Right kidney (tissue), 9 donors: ENCODE measurements at places on chromosomes 7 and 10.

- peak; percentile 47 for DNase-seq
Measured at GRCh38 chr10:110530131-110530831, 32.6 kb downstream of the DUSP5 start.

GRCh38 chr10:103474077-103474476, 5.0 kb downstream of the CALHM3 start:
- DNase-seq: no peak

- peak; percentile 64 for DNase-seq
Measured at GRCh38 chr7:98399890-98400541, 874 bp downstream of the BAIAP2L1 start.

- DNase-seq: no peak
Measured at GRCh38 chr7:140670343-140670935, 2.3 kb upstream of the ADCK2 start.

DNA sequence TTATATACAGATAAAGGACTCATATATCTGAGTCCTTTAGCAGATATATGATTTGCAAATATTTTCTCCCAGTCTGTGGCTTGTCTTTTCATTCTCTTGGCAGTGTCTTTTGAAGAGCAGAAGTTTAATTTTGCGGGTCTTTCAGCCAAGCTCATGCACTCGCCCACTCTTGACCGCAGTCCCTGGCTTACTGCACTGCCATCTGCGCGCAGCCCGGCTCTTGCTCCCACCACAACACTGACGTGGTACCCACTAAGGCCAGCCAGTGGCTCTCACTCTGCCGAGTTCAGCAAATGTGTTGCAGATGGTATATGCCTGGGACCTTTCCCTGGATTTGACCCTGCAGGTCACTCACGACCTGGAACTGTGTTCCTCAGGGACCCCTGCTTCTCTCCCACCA, 74.3 kb downstream of the CDH23 start:
- DNase-seq: no peak

- DNase-seq: no peak
Measured at GRCh38 chr10:49375611-49376010, 20.3 kb downstream of the DRGX start.

DNA sequence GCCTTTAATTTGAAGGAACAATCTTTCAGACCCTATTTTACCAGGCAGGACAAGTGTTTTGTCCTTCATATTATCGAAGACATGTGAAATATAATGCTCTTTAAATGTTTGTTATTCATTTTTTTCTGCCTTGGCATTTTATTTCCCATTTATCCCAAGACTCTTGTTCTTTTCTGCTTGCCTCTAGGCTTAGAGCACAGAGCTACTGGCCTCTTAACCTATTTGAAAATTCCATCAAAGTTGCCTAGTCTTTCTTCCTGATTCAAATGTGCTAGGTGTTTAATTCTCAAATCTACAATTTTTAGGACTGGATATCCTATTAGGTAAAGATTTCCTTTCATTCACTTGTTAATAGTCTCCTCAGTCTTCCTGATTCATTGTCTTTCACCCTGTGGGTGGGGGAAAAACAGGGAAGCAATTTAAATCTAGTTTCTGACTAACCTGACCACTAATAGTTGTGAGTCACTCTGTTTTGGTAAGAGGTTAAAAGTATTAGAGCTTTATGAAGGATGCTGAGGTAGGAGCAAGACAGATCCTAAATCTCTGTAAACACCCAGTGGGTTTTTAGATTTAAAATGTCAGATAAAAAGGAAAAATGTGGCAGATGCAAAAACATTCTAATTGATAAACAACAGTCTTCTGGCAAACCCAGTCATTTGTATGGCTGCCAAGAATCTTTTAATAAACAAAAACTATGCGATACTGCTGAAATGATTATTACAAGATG, 1.5 kb downstream of the LIPK start:
- DNase-seq: no peak

DNA sequence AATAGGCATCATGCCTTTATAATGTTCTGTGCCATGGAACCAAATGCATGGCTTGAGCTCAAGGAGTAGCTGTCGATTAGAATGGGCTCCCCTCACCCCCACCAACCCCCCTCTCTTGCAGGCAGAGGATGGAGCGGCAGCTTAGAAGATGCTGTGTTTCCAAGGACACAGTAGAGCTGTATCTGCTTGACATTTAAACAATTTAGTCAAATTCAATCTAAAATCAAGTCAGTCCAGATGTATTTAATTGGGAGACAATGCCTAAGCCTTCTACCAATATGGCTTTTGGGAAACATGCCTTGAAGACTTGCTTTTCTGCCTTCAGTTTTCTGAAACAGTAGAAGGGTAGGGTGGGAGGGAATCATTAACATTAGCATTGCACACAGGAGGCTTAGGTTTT, 497.1 kb upstream of the NRP1 start:
- DNase-seq: no peak
